HS-5 (cell line): ENCODE measurements at places on chromosomes 3 and 15.

GRCh38 chr15:43299411-43299810 is 31.0 kb downstream of the LCMT2 start:
- DNase-seq, result no peak

DNA sequence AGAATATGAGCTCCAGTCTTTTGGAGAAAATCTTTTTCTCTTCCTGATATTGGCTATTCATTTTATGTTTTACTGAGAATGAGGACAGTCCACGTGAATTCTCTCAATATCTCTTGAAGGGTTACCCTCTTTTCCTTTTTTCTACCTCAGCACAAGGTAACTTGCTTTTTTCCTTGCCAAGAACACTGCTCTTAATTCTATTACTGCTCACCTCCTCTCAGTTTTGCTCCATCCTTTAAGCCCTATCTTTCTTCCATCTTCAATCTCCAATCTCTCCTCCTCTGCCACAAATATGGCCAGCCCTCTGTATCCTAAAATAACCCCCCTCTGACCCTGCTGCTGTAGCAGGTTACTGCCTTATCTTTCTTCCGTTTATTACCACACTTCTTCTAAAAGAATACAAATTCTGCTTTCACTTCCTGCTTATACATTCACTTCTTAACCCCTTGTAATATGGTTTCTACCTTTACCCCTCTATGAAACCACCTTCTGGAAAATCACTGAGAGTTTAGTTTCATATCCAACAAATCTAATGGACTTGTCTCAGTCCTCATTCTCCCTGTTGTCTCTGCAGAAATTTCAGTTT is 89.0 kb downstream of the NFKBIZ start:
- DNase-seq, result no peak

DNA sequence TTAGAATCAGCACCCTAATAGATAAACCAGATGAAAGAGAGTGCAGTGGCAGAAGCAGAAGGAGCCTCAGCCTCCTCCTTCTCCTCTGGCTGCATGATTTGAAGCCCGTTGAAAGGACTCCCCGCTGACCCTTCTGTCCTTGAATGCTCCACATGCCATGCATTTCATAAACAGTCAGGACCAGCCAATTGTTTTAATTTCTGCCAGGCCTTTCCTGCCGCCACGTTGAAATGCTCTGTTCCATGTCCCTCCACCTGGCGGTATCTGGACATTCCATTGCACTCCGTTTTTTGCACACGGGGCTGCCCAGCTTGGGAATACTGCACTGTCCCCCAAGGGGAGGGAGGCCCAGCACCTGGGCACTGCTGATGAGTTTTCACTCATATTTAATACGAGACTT is 35.2 kb upstream of the GLCE start:
- DNase-seq, result no peak

GRCh38 chr15:52224211-52224610 is 33.0 kb upstream of the GNB5 start:
- DNase-seq, result no peak
